CD4-positive, alpha-beta T cell treated with Interleukin-2 at 100 ng/mL for 4 hours (primary cell): ENCODE measurements at places on chromosomes 12 and 14.

GRCh38 chr12:117377758-117378157 lies 16.3 kb upstream of the NOS1 start:
- DNase-seq: no peak

DNA sequence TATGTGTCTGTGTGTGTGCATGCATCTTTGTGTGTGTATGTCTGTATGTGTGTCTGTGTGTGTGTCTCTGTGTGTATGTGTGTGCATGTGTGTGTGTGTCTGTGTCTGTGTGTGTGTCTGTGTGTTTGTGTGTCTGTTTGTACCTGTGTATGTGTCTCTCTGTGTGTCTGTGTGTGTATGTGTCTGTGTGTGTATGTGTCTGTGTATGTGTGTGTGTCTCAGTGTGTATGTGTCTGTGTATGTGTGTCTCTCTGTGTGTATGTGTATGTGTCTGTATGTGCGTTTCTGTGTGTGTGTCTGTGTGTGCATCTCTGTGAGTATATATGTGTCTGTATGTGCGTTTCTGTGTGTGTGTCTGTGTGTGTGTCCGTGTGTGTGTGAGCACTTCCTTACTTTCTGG lies 39.6 kb upstream of the SMOC1 start:
- no peak for DNase-seq

GRCh38 chr12:3632256-3632655 lies 120.7 kb downstream of the CRACR2A start:
- no peak for DNase-seq

DNA sequence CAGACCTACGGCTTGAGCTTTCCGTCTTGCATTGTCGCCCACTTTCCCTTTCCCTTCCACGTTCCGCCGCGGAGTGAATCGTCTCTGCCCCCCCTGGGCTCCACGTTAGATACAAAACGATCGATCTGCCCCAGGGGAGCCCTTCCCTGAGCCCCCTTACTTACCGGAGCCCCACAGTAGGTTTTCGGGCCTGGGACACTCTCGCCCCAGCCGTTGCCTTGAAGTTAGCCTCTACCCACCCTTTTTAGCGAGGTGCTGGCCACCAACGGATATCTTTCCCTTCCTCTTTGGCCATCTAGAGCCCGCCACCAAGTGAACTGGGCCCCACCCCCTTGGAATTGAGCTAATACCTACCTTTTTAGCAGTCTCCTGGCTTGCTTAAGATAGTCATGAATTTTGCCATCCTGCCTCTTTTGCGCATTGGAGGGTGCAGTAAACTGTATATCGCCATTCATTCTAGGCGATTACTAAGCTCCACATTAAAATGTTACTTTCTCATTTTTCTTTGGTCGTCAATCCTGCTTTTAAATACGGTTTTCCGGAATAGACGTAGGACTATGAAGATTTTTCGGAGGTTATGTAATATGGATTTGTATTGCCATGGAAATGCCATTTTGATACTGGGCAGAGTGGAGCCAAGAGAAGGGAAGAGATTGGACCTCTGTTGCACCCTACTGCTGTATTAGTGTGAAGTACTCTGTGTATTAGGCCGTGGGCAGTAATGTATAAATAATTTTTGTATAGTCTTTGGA lies 764 bp downstream of the RBM25 start:
- no peak for DNase-seq

DNA sequence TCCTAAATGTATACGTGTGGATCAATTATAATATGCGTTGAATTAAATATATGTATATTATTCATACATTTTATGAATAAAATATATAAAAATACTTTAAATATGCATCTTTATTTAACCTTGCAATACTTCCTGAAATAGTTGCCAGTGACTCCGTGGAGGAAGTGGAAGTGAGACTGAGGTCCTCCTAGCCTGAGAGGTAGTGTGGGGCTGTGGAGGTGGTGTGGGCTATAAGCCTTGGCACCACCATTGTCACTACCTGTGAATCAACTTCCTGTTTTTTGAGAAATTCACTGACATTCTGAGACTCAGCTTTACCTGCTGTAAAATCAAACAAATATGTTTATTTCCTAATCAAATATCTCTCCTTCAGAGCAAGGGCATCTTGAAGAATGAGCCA lies 514.2 kb downstream of the VRK1 start:
- DNase-seq: peak; percentile 8

- DNase-seq: no peak
Observed at GRCh38 chr12:3604748-3605586, 114.0 kb downstream of the PRMT8 start.
